ENCODE measurements at places on chromosomes 3 and 15.

GRCh38 chr3:50203113-50203808, 1.8 kb upstream of the SLC38A3 start:
- no peak for DNase-seq

DNA sequence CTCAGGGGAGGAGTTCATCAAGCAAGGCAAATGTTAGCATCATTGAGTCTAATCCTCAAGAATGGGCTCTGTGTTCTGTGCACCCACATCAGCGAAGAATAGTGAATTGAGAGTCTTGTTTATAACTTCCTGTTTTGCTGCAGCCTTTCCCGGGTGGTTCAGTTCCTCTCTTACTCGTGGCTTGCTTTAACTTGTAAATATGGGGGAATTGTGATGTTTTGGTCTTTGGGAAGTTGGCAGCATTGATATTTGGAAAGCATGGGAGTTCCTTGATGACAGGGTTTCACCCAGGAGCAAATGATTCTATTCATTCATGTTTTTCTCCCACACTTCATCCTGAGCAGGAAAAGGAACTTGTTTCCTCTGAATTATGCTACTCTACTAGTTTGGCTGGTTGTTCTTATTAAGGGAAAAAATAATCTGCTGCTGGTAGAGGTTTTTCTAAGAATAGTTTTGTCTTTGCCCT, 40.4 kb downstream of the GPD1L start:
- no peak for DNase-seq

DNA sequence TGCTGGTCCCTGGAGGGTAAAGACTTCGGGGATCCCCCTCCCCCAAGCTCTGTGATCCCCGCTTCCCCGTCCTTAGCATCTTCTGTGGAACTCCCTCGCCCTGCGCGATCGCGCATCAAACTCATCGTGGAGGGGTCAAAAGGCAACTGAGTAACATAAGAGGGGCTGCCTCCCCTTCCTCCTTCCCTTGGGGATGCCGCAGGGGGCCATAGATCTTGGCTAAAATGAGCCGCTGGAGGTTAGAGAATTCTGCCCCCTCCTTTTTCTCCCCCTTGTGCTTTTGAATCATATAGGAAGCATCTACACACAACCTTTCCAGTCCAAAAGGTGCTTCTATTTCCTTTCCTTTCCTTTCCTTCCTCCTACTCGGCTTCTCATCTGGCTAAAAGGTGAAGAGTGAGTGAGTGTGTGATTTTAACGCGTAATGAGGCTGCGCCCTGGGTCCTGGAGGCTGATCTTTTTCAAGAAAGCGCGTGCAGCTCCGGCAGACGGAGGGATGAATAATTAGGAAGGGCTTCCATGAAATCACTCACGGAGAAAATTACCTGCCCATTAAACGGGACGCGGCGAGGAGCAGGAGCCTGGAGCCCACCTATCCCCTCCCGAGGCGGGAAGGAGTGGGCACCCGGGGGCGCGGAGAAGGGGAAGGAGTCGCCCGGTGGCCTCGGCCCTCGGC, 831 bp upstream of the ROBO2 start:
- DNase-seq = no peak

- DNase-seq = no peak
Observed at GRCh38 chr3:48411606-48412374, 18.1 kb downstream of the PLXNB1 start.

DNA sequence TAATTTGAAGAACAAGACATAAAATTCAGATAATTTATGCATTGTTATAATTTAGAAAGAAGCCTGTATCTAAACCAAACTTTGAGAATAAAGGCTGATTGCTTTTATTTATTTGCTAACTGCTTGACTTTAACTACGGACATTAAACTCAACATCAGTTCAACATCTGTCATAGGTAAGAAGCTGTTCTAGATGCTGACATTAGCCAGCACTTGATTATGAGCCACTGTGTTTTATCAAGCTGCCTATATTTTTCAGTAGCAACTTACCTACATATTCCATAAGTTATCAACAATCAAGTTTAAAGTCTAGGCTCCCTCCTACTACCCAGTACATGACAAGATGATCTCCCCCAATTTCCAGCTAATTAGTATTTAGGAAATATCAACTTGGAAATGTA, 42.1 kb downstream of the USF3 start:
- no peak for DNase-seq
